Tibial nerve (tissue), 4 donors: ENCODE measurements at places on chromosomes 3 and 15. TPM values are rescaled to one million over a fixed set of nuclear protein-coding genes. Genes with fewer than 3 reads are reported as not detected.

Gene TMCO5A
- total RNA-seq: not detected

Gene PSTPIP1
- total RNA-seq: 22.0 TPM

Gene TMEM212
- not detected for total RNA-seq

Gene TMEM45A
- 9.4 TPM for total RNA-seq

Gene GOLGA8J
- total RNA-seq: not detected

Gene KNG1
- not detected for total RNA-seq

Gene DPPA2
- total RNA-seq: not detected

Gene TM4SF18
- 1.5 TPM for total RNA-seq

Gene VPS33B
- total RNA-seq: 8.7 TPM

Gene IMPG2
- 0.20 TPM for total RNA-seq

Gene CALML4
- total RNA-seq: 27.1 TPM
